ENCODE measurements at places on chromosomes 4 and X.

GRCh38 chrX:107054978-107055377 lies 55.0 kb upstream of the MORC4 start:
- DNase-seq, result no peak

DNA sequence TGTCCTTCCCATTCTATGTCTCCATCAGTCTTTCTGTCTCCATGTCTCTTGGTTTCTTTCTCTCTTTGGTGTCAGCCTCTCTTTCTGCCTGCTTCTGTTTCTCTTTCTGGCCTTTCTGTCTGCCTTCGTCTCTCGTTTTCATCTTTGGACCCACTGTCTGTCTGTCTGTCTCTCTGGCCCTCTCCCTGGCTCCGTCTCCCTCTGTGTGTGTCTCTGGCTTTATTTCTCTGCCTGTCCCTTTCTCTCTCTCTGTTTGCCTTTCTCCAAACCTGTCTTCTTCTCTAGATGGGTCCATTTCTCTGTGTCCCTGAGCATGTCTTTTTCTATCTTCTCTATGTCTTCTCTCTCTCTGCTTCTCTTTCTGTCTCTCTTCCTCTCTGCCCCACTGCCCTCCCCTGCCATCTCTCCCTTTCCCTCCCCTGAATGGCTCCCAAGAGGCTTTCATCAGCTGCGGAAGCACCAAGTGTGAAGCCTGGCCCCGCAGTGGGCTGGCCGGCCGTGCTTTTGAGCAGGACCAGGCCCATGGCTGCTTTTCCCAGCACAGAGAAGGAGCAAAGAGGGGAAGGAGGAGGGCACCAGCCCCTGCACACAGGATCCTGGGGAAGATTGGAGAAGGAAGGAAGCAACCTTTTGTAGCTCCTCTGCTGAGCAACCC lies 57.4 kb downstream of the PJA1 start:
- no peak for DNase-seq

DNA sequence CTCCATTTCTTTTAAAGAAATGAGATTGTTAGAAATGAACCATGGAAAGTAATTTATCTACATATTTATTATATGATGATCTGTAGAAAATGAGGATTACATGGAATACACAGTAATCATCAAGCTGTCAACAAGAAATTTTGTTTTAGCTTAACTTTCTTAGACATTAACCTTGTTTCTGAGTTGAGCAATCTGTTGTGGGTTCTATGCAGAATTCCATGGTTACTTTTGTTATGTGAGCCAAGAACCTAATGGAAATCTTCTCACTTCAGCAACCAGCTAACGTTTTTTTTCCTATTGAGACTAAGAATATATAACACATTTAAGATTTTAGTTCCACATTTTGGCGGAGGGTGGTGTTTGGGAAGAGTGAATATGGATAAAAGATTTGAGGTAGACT lies 136.1 kb upstream of the SLC4A4 start:
- DNase-seq, result no peak

- no peak for DNase-seq
Measured at GRCh38 chr4:25970226-25970675, 56.2 kb downstream of the SMIM20 start.

- no peak for DNase-seq
Measured at GRCh38 chr4:83174844-83175414, 60.4 kb upstream of the PLAC8 start.

- peak; percentile 66 for DNase-seq
Measured at GRCh38 chr4:105520819-105521790, 31.3 kb upstream of the ARHGEF38 start.

- no peak for DNase-seq
Measured at GRCh38 chr4:74005528-74005927, 7.1 kb upstream of the CXCL5 start.

DNA sequence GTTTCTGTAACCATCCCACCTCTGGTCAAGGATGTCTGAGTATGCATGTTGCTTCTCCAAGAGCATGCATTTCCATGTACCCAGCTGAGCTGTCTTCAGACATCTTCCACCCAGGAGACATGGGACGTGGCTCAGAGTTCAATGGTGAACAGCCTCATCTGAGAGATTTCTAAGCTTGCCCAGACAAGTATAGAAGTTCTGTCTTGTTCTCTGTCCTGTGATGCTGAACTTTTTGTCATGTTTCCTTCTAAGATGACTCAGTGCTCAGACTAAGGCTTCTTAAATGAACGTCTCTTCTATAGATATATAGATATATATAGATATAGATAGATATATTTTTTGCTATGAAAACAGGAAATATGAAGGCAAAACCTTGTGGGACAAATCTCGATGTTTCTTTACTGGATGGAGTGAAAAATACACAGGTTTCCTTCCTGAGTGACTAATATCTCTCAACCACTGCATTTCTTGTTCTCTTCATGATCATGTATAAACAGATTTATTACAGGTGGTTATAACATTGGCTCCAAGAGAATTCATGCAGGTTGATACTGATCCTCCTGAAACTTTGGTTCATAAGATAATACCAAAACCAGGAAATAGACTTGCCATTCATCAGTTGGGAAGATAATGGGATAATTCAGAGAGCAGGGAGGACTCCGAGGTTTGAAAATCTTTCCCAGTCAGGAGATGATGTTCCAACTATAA lies 168.2 kb downstream of the ZNF518B start:
- DNase-seq, result no peak

DNA sequence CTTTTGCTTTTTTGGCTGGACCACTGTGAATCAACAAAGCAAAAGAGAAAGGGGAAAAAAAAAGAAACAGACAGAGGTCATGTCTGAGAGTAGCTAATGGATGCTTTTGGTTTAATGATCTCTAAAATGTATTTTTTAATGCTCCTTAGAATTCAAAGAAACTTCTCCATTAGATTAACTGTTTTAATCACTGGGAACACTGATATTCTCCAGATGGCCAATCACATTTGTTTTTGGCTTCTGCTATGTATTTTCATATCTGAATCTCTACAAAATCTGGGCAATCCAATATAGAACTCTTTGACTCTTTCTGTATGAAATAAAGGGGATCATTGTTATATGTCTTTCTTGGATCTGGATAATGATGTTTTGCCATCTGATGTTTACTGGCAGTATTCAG lies 278.2 kb downstream of the ADGRL3 start:
- no peak for DNase-seq

- DNase-seq, result no peak
Measured at GRCh38 chr4:52701207-52701606, 42.1 kb upstream of the USP46 start.
